NCI-H187 treated with DMSO at 0.1 percent for 48 hours (cell line): ENCODE measurements at places on chromosomes 6 and 20.

- no peak for DNase-seq
Observed at GRCh38 chr6:163077134-163077533, 337.4 kb upstream of the QKI start.

GRCh38 chr6:30357678-30358540 is 13.0 kb downstream of the RPP21 start:
- no peak for DNase-seq

DNA sequence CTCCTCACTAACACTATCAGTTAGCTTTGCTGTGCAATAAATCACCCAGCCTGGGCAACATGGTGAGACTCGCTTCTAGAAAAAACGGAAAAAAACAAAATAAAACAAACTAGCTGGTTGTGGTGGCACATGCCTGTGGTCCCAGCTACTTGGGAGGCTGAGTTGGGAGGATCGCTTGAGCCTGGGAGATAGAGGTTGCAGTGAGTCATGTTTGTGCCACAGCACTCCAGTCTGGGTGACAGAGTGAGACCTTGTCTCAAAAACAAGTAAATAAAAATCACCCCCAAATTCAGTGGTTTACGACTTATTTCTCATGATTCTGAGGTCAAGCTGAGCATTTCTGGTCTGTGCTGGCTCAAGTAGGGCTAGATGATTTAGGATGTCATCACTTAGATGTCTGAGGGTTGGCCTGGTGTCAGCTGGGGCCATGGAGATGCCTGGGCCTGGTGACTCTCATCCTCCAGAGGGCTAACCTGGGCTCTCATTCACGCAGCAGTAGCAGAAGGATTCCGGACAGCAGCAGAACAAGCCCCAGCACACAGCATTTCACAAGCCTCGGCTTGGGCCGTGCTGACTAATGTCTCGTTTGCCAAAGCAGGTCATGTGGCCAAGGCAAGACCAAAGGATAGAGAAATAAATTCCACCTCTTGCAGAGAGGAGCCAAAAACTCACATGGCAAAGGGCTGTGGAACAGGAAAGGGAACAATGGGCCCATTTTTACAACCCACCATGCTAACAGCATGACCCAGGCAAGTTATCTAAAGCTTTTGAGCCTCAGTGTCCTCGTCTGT is 32.5 kb downstream of the MGME1 start:
- DNase-seq: no peak

DNA sequence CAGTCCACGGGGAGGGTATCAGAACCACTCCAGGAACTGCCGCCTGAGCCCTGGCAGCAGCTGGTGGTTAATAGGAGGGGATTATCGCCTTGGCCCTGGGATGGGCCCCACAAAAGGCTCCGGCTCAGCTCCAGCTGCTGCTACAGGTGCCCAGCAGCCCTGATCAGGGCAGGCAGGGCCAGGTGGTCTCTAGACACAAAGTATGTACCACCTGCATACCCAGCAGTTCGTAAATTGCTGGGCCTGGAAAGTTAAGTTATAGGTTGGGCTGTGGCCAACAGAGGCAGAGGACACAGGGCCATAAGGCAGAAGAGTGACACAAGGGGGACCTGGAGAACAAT is 35.1 kb downstream of the RRBP1 start:
- peak; percentile 22 for DNase-seq

DNA sequence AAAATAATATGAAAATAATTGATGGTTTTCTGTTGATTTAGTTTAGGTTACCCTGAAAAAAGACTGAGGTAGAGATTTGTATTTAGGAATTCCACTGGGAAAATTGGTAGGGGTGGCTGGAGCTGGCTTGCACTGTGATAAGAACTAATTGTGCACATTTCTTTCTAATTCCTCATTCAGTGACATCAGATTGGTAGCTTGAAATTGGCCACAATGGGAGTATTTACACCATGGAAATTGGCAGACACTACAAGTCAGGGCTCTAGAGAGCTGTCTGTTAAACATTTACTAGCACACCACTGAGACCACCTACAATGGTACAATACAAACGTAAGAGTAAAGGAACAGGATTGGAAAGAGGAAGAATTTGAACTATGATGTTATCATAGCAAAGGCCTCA is 52.0 kb upstream of the ISM1 start:
- DNase-seq: no peak

GRCh38 chr6:134416418-134417154 is 98.7 kb upstream of the SGK1 start:
- DNase-seq: no peak

- DNase-seq: no peak
Observed at GRCh38 chr20:17441745-17442144, 89.4 kb downstream of the BFSP1 start.

- no peak for DNase-seq
Observed at GRCh38 chr20:44990957-44991356, 24.6 kb downstream of the STK4 start.
